ENCODE measurements at places on chromosomes 11 and 22.

DNA sequence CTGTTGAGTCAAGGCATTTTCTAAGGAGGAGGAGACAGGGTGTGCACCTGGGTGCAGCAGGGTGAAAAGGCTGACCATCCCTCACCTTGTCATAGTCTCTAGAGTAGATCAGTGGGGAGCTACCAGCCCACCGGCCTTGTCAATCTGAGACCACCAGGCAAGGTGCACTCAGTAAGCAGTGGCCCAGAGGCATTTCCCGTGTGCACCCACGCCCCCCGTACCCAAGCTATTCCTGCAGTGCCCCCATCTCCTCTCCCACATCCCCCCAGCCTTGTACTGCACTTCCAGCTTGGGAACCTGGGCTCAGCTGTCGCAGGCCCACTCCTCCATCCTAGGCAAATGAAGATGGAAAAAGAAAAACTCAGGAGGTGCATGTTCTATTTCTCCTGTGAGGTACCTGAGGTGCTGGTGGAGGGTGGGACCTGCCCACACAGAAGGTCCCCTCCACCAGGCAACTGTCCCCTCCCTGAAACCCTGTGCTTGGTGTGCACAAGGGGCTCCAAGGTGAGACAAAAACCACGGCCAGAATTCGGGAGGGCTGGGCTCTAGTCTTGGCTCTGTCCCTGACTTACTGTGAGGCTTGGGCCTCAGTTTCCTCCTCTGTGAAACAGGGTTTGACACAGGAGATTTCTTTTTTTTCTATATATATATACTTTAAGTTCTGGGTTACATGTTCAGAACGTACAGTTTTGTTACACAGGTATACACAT is 8.4 kb downstream of the P2RY2 start:
- DNase-seq, result no peak

- DNase-seq, result no peak
Observed at GRCh38 chr11:114080219-114080618, 20.7 kb downstream of the ZBTB16 start.

- no peak for DNase-seq
Observed at GRCh38 chr22:32999039-32999815, 59.0 kb downstream of the SYN3 start.

GRCh38 chr11:10925149-10925926 is 67.5 kb upstream of the ZBED5 start:
- DNase-seq, result no peak

DNA sequence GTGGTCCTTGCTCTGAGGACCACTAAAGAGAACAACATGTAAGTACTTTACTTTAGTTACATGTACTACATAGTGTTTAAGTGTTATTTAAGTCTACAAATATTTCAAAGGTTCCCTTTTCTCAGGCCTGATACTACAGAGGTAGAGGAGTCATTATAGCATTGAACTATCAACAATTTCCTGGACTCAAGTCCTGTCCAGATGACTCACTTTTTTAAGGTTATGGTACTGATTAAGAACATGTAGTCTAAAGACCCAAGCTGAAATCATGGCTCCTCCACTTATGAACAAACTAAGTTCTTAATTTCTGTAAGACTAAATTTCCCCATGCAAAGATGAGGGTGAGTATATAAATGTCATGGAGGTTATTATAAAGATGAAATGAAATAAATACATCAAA is 74.7 kb downstream of the NARS2 start:
- no peak for DNase-seq

DNA sequence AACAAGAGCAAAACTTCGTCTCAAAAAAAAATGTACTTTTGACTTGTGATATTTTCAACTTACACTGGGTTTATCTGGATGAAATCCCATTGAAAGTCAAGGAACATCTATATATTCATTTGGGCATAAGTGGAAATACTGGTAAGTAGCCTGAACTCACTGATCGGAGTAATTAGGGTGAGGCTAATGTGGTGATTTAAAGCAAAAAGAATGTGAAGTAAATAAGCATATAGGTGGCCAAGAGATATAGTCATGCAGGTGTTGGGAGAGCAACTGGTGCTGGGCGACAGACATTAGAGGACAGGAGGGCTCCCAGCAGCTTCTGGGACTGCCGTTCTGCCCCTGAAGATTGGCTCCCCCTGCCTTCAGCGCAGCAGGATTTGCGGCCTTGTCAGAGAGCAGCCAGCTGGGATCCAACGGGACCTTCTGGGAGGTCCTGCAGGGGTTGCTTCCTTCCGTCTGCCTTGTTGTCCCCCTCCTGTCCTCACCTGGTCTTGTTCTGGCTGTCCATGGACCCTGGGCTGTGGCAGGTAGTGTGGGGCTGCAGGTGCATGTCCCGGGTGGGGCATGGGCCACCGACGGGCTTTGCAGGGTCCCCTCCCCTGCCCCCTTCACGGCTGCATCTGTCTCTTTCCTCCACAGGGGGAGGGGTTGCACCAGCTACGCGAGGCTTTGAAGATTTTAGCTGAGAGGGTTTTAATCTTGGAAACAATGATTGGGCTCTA is 14.1 kb downstream of the RHBDD3 start:
- DNase-seq, result no peak

DNA sequence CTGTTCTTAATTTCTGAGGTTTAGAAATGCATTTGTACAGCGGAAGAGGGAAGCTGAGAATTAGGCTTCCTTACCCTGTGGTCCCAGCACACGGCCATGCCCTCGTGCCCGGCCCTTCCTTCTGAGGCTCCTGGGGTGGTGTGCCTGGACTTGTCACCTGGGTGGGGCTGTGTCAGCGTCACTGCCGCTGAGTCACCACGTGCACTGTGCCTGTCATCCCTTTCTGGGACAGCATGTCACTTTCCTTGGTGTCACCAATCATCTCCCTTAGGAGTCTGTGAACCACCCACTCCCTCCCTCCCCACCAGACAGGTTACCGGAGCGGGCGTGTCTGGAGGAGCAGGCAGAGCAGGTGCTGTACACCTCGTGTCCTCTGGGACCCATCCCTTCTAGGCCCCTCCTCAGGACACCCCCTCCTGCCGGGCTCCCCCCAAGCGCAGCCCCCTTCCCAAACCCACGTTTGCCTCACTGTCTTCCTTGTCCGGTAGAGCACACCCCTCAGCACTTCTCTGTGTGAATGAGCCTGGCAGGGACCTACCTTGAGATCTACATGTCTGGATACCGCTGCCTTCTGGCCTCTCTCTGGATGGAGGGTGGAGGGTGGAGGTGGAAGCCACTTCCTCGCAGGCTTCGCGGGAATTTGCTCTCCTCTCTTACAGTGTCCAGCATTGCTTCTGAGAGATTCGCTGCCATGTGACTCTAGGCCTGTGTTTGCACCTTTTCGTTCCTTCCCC is 367.6 kb downstream of the TBC1D22A start:
- no peak for DNase-seq

- DNase-seq, result no peak
Observed at GRCh38 chr11:75884321-75884720, 69.3 kb downstream of the UVRAG start.

- DNase-seq, result no peak
Observed at GRCh38 chr11:83280256-83280655, 5.9 kb downstream of the CCDC90B start.

DNA sequence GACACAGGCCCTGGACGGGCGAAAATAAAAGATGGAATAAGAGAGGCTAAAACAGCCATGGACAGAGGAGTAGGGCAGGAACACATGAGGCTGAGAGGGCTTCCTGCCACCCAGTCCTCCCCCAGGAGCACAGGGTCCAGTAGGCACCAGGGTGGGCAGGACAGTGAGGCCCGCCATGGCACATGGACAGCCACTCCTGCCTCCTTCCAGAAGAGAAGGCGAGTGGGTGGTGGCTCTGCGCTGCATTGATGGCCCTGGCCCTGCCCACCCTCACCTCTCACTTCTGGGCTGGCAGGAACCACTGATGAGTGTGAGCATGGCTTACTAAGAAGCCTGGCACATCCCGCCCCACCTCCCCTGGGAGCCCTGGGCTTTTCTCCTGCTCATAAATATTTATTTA is 51.2 kb downstream of the TPBGL start:
- no peak for DNase-seq

DNA sequence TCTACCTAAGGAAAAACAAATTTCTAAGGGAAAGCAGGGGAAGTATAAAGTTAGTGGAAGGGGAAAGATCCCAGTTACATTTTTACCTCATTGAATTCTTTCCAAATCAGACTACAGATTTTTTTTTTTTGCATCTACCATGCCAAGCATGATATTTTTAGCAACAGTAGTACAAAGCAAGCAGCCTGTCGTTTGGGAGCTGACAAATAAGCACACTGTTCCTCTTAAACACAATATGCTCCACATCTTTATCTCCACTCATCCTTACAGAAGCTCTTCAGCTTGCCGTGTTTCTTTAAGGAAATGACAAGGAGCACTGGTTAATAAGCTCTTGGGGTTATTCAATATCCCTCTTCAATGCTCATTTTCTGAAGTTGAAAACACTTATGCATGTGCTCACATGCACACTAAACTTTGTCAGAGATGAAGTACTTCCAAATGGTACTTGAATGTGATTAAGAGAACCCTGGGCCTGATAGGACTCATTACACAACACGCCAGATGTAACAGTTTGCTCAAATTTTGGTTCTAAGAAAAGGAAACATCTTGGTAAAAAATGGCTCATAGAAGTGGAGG is 53.8 kb downstream of the PAX6 start:
- no peak for DNase-seq

- no peak for DNase-seq
Observed at GRCh38 chr11:75563978-75564552, 2.0 kb downstream of the SERPINH1 start.

GRCh38 chr11:113119074-113119473 is 157.9 kb downstream of the NCAM1 start:
- no peak for DNase-seq

GRCh38 chr11:27205779-27206570 is 157.0 kb downstream of the CCDC34 start:
- no peak for DNase-seq

GRCh38 chr22:46377525-46378425 is 42.3 kb downstream of the TRMU start:
- no peak for DNase-seq

- no peak for DNase-seq
Observed at GRCh38 chr11:33630936-33631748, 69.5 kb downstream of the C11orf91 start.

- no peak for DNase-seq
Observed at GRCh38 chr11:13141731-13142709, 132.9 kb downstream of the RASSF10 start.

GRCh38 chr11:20277014-20277413 is 86.5 kb upstream of the HTATIP2 start:
- no peak for DNase-seq

DNA sequence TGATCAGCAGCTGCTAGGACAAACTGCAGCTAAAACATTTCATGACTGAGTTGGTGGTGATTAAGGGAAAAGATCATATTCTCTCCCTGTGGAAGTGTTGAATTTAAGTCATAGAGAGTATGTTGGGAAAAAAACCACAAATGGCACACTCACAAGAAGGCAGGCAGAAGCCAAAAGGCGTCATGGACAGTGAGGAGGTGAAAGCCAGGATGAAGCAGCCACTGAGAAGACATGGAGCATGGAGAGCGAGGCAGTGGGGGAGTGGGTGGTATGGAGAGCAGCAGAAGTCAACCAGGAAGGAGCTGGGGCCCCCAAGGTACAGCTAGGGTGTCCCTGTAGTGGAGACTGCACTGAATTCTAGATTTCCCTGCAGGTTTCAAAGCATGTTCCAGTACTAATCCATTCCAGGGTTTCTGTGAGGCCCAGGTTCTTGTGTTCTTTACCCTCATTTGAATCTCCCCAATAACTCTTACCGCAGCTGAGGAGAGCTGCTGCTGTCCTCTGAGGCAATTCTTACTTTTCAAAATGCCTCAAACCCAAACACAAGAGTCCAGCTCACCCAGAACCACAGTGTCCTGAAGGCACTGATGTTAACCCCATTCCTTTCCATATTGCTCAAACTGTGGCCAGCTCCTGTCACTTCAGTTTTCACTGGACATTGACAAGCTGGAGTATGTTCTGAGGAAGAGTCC is 191.8 kb upstream of the E2F8 start:
- DNase-seq, result no peak

DNA sequence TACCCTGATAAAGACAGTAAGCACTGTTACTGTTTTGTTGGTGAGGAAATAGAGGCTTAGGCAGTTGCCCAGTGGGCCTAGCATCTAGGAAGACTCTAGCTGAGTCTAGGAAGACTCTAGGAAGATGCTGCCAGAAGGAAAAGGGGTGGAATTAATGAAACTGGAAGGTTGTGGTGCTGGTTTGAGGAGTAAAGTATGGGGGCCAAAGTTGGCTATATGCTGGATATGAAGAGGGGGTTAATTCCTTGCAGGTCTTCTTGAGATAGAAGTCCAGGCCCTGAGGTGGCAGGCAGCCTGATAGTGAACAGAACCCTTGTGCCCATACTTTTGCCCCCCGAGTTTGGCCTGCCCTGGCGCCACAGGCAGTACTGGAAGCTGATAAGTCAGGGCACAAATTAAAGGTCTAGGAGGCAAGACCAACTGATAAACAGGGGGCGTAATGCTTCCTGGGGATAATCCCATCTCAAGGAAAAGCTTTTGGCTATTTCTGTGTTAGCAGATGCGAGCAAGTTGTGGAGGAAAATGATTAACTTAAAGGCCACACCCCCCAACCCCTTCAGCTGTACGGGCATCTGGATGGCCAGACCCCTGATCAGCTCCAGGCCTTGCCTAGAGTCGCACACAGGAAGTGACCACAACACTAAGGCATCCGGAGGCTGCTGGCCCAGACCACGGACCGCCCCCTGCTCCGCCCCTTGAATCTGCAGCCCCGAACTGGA is 3.1 kb downstream of the ILK start:
- DNase-seq, result no peak

DNA sequence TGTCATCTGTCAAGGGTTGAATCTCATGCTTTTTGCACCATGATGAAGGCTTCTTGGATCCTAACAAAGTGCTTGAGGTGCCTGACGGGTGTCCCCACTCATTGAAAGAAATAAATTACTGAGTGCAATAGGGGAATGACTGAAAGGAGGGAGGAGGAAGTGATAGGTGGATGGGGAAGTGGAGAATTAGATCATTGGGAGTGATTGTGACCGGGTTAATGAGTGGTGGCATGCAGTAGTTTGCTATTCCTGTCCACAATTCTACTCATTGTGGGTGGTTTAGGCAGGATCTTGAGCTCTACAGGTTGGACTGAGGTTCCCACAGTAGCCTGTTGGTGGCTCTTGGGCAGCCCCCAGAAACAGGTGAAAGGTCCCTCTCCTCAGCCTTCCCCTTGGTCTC is 44.3 kb downstream of the THAP12 start:
- DNase-seq, result no peak

DNA sequence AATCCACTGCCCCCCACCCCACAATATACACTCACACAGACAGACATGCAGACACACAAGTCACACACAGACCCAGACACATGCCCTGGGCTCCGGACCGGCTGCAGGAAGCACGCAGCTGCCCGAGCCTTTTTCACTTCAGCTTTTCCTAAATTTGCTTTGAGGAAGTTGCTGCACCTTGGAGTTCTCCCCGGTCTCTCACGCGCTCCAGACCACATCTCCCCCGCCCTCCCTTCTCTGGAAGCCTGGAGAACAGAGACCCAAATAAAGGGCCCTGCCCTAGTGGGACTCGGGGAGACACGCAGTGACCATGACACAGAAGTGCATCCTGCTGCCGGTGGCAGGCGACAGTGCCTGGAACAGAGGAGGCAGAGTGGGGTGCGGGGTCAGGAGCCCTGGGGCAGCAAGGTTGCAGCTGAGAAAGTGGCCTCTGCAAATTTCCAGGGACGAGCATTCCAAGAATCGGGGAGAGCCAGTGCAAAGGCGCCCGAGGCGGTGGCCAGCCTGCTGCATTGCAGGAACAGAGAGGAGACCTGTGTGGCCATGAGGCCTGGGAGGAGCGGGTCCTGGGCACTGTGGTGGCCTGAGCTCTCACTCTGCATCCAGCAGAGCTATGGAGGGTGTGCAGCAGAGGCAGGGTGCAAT is 19.1 kb downstream of the RPL3 start:
- DNase-seq, result no peak

- no peak for DNase-seq
Observed at GRCh38 chr22:31040542-31041398, 40.3 kb upstream of the SMTN start.

All from NCI-H1417 treated with DMSO at 0.1 percent for 48 hours (cell line).